Activated CD8-positive, alpha-beta T cell treated with anti-CD3 and anti-CD28 coated beads, Interleukin-2, amount 10 ng/mL, durations not matched to agents 7 days and 5 days (primary cell): ENCODE measurements at places on chromosomes 7 and 10. TPM values are rescaled to one million over a fixed set of nuclear protein-coding genes. Genes with fewer than 3 reads are reported as not detected.

NEUROG3 gene
- total RNA-seq, result not detected

CLDN15 gene
- 19.6 TPM for total RNA-seq

ZNF479 gene
- total RNA-seq, result not detected

PILRA gene
- 11.5 TPM for total RNA-seq

MDFIC gene
- total RNA-seq, result 69.8 TPM

NPY gene
- not detected for total RNA-seq

PKD2L1 gene
- total RNA-seq, result 0.10 TPM

TRIM73 gene
- 8.3 TPM for total RNA-seq

FANK1 gene
- total RNA-seq, result not detected

SPDYE6 gene
- total RNA-seq, result not detected

CDK14 gene
- not detected for total RNA-seq

KCNH2 gene
- total RNA-seq, result not detected

PLEKHS1 gene
- total RNA-seq, result not detected

CFAP70 gene
- total RNA-seq, result 0.40 TPM

SRGN gene
- 168 TPM for total RNA-seq

SSC4D gene
- total RNA-seq, result not detected

NRG3 gene
- not detected for total RNA-seq

C10orf90 gene
- total RNA-seq, result not detected

SEMA3C gene
- total RNA-seq, result not detected
